Left lung (tissue), 14 donors: ENCODE measurements at places on chromosomes 3 and 15. TPM values are rescaled to one million over a fixed set of nuclear protein-coding genes. Genes with fewer than 3 reads are reported as not detected.

Gene EXD1
- not detected for polyA plus RNA-seq

Gene ITPKA
- 1.4 TPM for polyA plus RNA-seq

Gene SEMA5B
- 7.6 TPM for polyA plus RNA-seq

Gene MNS1
- 22.8 TPM for polyA plus RNA-seq

Gene NRROS
- 6.6 TPM for polyA plus RNA-seq

Gene KLF15
- polyA plus RNA-seq: 7.3 TPM

Gene RETNLB
- polyA plus RNA-seq: not detected

DNA sequence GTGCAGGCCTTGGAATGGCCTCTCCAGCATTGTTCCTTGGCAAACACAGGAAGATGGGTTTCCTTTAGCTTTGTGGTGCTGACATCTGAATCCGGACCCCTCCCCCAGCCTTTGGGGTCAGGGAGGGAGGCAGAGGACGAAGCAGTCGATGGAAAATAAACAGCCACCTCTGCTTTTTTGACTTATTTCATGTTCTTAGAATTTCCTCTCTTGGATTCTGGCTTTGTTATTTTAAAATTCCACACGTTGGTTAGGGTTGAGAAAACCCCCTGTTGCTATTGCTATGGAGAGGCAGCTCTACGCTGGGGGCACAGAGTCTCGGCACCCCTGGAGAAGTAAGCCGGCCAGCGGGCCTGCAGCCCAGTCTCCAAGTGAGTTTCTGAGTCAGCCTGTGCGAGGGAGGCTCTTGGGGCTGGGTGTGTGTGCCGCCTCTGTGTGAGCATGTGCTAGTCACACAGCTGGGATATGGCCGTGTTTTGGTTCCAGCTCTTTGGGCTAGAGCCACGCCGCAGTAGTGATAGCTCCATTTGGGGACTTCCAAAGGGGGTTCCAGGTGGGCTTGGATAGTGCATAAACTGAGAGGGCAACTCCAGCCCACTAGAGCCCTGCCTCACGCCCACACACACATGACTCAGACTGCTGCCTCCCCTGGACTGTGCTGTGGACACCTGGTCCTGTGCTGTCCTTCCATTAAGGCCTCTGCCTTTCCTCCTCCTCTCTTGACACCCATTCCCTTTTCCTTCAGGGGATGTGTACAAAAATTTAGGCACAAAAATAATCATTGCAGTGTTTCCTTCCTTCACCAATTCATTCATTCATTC is 58.8 kb downstream of the AMOTL2 start:
- DNase-seq: no peak

DNA sequence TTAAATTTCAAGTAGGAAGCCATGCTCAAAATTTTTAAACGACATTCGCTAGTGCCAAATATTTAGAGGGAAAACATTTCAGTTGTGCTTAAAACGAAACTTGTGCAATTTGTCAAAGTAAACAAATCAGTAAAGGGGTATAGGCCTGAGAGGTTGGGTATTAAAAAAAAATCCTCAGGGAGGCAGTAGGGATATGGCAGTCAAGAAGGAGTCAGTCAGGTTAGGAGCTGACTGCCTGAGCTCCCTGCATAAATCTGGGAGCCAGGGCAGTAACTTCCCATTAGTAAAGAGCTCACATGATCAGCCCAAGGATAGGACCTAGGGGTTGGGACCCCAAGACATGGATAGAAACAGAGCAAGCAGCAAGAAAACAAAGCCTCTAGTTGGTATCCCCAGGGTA is 120.7 kb upstream of the STAC start:
- no peak for DNase-seq

DNA sequence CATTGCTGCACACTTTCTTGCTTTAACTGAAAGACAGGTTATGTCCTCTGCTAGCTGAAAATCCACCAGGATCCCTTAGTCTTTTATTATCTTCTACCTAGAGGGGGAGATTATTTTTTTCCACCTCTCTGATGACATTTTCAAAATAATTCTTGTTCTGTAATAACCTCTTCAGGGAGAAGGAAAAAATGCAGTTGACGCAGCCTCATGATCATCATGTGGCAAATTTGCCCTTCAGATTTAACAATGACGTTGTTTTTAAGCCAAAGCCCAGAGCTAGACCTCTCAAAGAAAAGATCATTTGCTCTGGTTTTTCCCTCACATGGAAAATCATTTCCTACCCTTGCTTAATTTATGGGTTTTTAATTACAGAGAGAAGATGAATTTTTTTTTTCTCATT is 724.9 kb downstream of the NLGN1 start:
- DNase-seq: no peak

DNA sequence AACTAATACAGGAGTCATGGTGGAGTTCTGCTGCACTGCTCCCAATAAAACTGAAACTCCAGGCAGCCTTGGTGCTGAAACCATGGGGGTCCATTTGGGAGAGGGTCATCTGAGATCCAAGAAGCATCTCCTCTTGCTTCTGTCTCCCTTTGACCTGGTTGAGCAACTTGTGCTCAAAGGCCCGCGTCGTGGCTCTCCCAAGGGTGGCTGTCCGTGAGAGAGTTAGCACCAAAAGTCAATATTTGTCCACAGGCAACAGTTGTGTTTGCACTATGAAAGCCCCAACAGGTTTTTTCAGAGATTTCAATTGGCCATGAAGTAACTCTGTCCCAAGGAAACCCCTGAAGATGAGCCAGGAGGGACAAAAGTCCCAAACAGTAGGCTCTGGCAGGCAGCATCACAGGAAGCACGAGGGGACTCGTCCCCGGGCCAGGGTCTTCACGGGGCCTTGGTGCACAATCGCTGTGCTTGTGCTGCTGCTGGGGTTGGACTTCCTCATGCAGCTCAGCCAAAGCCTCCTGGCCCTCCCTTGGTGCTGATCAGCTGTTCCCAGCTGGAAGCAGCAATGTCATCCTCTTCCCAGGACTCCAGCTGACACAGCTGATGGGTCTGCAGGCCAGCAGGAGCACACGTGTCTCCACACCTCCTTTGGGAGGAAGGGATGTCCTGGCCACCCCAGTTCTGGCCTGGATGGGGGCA is 39.4 kb upstream of the WNT5A start:
- DNase-seq: no peak

GRCh38 chr3:161413855-161414210 is 42.5 kb upstream of the SPTSSB start:
- no peak for DNase-seq

GRCh38 chr3:90221900-90222299 is 1114.5 kb downstream of the EPHA3 start:
- DNase-seq: no peak

GRCh38 chr3:27880969-27881892 is 159.1 kb upstream of the EOMES start:
- DNase-seq: no peak

DNA sequence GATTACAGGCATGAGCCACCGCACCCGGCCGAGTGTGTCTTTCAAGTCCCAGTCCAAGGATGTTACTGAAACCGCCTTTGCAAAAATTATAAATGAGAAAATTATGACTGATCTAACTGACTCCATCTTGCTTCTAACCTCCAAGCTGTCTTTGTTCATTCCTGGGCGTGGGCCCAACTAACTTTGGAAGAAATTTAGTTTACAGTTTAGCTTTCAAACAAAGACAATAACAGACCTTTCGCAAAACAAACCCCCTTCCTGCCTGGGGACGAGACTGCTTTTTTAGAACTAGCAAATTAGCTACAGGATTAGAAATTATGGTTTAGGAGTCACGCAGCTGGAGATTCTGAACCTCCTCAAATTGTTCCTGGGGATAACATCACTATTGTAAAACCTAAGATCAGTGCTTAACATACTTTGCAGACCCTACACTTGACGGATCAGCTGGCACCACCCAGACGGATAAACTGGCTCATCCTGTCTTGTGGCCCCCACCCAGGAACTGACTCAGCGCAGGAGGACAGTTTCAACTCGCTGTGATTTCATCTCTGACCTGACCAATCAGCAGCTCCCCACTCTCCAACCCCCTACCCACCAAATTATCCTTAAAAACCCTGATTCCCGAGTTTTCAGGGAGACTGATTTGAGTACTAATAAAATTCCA is 23.8 kb downstream of the NANOGP8 start:
- no peak for DNase-seq

- no peak for DNase-seq
Observed at GRCh38 chr15:27889258-27889657, 209.9 kb downstream of the OCA2 start.

DNA sequence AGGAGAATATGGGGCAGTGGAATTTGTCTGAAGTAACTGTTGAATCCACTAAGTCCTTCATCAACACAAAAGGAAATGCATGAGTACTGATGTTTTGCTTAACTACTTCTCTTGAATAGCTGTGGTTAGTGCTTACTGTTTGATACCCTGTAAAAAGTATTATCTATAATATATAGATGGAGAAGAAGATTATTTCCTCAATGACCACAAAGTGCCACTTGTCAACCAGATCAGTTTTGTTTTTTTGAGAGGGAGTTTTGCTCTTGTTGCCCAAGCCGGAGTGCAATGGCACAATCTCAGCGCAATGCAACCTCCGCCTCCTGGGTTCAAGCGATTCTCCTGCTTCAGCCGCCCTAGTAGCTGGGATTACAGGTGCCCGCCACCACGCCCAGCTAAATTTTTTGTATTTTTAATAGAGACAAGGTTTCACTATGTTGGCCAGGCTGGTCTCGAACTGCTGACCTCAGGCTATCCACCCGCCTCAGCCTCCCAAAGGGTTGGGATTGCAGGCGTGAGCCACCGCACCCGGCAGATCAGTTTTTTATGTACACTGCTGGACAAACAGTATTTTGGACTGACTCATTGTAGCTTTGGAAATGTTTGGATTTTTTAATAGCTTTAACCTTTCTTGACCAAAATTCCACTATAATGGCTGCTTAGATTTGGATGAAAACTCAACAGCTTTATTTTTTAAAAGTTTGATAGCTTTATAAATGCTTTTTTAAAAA is 1.5 kb upstream of the RPLP1 start:
- no peak for DNase-seq

DNA sequence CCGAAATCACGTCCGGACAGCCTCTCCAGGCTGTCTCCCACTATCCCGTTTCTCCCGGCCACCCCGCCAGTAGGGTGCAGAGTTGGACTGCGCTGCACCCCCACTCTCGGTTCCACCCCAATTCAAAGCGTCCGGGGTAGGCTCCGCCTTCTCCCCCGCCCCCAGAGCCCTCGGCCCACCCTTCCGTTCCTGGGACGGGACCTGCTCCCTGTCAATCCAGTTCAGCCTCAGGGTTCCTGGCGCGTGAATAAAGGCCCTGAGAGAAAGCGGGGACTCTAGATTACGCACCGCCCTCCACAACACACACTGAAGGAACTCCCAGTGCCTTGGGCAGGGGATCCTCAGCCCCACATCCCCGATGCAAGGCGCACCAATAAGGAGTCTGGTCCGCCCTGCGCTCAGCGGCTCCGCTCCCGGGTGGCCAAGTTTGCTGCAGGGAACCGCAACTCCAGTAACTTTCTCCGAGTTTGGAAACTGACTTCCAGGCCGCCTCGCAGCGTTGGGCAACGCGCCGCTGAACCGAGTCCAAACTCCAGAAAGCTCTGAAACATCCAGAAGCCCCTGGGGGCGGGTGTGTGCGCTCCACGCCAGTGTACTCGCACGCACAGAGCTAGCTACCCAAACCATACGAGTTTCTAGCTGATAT is 1.9 kb downstream of the ADAMTS9 start:
- peak; percentile 97 for DNase-seq
